Progenitor cell of endocrine pancreas (in vitro differentiated cells): ENCODE measurements at places on chromosomes 4 and X. TPM values are rescaled to one million over a fixed set of nuclear protein-coding genes. Genes with fewer than 3 reads are reported as not detected.

The GYPB gene
- total RNA-seq: not detected in 2 replicates

The GK2 gene
- not detected in 2 replicates for total RNA-seq

GRCh38 chrX:135975421-135975820 lies 1.6 kb upstream of the MMGT1 start:
- DNase-seq: no peak

DNA sequence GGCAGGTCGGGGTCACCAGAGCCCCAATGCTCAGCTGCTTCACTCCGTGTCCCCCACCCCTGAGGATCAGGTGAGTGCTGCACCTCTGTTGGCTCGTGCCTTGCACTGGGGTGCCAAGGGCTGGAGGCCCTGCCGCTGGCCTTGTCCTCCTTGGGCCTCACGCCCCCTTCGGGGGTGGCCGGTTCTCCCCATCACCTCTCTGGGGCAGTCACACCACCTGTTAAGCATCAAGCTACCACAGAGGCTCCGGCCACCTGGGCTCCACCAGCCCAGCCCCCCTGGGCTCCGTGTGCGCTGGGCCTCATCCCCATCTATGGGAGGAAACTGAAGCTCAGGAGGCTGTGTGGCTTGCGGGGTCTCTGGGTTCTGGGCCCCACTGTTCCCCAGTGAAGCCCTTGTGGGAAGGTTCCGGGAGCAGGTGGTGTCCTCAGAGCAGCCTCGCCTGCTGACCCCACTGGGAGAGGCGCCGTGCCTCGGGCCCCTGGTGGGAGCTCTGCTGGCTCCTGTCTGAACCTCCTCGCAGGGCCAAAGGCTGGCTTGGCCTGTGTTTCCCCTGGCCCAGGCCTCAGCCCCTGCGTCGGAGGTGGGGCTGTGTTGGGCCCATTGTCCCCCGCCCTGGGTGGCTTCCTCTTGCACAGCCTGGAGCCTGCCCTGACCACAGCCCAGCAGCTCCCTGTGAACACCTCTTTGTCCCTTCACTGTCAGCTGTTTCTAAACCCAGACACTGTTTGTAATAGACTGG lies 30.8 kb downstream of the DOK7 start:
- DNase-seq: no peak

GRCh38 chr4:148893095-148893494 lies 450.9 kb upstream of the NR3C2 start:
- DNase-seq: no peak
